ENCODE measurements at places on chromosomes 16 and 17.

GRCh38 chr17:4940555-4941318 is 669 bp downstream of the RNF167 start:
- DNase-seq: no peak

DNA sequence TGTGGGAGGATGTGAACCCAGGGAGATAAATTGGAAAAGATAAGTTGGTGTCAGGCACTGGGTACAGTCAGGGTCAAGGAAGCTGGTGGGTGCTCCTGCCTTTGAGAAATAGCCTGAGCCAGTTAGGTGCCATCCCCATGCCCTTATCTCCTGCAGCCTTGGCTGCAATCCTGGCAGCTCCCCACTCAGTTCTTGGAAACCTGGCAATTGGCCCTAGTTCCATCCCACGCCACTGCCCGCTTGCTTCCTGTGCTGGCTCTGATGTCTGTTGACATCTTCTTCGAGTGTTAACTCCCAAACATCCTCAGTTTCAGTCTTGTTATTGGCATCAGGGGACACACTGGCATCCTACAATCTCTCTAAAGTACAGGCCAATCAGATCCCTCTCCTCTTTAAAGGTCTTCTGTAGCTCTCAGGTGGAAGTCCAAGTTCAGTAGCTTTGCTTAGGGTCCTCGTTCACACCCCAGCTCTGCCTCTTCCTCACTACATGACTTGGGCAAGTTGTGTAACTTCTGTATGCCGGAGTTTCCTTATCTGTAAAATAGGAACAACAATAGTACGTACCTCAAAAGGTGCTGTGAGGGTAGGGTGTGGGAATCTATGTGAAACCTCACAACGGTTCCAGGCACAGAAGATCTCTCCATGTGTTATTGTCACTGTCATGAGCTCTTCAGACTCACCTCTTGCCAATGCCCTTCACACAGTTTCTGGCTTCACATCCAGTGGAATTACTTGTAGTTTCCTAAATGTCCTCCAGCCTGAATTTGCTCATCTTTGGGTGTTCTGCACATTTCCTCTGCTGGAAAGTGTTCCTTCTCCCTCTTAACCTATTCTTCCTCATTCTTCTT is 13.5 kb upstream of the PRKAR1A start:
- DNase-seq: no peak

GRCh38 chr16:7602291-7602950 is 269.8 kb downstream of the RBFOX1 start:
- no peak for DNase-seq

DNA sequence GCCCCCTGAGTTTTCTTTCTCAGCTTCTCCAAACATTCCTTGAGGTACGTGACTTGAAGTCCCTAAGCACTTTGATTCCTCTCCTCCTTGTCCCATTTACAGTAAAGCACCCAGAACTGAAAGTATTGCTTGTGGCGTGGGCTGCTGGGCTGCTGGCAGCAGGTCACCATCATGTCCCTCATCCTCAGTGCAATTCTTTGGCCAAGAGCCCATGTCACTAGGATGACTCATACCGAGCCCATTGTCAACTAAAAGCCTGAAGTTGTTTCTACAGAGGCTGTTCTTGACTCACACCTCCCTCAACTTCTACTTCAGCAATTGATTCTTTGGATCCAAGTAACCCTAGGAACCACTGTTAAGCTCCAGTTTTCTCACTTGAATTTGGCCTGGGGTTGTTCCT is 54.3 kb downstream of the KPNA2 start:
- no peak for DNase-seq

DNA sequence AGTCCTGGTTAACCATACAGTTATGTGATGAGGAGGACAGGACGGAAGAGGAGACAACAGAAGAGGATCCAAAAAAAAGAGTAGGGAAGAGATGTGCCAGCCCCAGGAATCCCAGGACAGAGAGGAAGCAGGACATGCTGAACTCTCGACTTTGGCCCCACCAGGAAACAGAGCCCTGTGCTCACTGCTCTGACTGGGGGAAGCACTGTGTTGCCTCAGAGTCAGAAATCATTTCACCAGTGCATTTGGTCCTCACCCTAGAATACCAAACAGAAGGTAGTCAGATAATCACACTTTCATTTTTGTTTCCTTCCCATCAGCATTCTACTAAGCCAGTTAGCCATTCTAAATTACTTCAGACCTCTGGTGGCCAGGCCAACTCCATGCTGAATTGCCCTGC is 421.0 kb upstream of the CDH5 start:
- no peak for DNase-seq

DNA sequence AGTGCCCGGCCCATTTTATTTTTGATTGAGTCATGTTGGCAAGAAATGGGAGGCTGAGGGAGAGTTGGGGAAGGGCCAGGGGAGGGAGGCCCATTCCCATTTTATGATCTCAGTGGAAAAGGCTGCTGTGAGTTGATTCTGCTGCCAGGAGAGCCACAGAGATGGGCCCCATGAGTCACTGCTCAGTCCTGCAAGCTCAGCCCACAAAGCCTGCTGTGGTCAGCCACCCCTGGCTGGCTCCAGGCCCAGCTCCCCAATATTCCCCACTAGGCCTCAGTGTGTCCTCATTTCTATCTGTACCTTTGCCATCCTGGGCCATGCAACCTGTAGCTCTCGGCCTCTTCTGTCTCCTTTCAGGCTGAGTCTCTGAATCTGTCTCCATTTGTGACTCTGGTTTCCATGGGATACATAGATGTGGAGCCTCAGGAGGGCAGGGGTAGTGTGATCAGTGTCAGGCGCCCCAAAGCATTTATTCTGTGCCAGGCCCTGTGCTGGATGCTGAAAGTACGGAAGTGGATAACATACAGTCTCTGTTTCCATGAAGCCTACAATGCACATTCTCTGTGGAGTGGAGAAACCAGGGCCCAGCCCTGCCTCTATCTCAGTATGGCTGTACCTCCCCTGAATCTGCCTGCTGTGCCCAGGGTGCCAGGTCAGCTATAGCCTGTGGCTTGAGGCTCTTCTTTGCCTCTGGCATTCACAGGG is 1.9 kb upstream of the PLEKHG4 start:
- peak; percentile 87 for DNase-seq

DNA sequence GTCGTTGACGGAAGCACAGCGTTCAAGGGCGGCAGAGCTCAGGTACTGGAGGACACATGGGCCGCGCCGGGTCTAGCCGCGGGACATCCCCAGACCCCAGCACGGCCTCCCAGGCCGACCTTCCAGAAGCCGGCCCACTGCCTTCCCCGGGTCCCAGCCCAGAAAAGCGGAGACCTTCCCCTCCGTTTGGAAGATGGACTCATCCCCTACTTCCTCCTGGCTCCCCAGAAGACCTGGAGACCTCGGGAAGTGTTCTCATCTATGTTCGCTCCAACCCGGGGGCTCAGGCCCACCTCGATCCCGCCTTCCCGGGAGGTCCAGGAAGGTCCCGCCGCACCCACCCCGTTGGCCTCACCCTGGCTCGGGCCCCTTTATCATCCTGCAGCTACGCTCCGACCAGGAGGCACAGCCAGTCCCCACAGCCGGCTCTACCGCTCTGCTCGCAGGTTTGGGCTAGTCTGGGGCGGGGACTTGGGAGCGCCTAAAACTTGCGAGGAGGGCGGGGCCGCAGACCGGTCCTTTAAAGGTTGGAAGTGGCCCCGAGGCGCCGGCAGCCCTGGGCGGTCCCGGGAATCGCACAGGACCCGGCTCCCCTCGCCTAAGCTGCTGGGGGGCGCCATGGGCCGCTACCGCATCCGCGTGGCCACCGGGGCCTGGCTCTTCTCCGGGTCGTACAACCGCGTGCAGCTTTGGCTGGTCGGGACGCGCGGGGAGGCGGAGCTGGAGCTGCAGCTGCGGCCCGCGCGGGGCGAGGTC is at the start of gene ALOX12:
Gene ALOX12 (plus strand): TSS at position 550 of the 756 bp plus-strand sequence. CDS start 69 bp downstream, at position 619.
- DNase-seq: peak; percentile 46

DNA sequence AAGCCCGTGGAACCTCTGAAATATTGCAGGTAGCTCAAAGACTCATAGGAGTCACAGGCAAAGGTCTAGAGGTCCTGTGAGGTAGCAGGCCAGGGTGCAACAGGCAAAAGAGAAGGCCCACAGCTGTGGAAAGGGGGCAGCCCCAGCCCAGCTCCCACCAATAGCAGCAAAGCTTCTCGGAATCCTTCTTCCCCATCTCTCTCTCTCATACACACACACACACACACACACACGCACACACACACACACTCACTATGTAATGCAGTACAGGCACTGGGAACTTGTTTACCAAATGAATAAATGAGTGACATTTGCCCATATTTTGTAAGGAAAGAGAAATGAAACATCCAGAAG is 16.8 kb upstream of the SUPT4H1 start:
- no peak for DNase-seq

DNA sequence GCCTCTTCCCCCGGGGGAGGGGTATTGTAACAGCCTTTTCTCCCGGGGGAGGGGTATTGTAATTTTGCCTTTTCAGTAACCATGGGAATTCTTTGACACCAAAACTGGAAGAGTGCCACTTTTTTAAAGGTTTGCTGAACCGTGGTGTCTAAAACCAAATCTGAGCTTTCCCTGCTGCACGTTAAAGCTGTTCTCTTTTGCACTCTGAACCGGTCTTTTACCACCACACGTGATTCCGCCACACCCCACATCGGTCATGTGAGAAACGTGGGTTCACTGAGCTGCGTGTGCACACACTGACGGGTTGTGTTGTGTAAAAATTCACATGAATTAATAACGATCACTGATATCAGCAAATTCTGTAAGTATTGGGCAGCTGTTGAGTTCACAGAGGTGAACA is 9.2 kb upstream of the ACSF3 start:
- no peak for DNase-seq

DNA sequence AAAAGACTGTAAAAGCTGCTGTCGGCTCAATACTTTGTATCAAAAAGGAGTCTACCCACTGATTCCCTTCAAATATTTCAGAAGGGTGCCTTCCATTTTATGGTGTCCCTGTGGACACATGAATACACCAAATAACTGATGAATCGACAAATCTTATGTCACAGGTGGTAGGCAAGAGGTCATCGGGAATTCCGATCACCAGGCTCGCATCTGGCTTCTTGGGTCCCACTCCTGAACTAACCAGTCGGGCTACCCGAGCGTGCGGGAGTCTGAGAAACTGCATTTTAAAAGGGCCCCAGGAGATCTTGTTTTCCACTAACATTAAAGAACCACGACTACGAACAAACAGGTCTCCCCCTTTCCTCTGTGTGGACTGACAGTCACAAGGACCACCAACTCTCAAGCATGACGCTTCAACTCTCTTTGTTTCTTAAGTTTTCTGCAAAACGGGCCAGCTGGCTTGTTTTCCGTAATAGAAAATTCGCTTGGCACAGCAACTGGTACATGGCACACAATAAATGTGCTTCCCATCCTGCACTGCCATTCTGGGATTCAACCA is 873 bp downstream of the PSME3IP1 start:
- DNase-seq: no peak

DNA sequence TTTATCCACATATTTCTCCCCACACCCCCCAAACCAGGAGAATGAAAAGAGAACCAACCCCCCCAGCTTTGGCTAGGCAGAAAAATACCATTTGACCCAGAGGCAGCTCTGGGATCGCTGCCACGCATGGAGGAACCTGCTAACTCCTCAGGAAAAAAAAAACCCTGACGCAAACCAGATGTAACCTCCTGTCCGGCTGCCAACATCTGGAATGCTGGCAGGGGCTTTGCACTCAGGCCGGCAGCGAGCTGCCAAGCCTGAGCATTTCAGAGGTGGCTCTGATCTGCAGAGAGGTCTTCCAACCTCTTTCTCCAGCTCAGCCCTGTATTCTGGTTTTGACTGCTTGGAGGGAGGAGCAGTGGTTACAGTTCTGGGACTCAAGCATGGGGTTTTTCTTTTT is 8.2 kb downstream of the IGFBP4 start:
- DNase-seq: no peak

DNA sequence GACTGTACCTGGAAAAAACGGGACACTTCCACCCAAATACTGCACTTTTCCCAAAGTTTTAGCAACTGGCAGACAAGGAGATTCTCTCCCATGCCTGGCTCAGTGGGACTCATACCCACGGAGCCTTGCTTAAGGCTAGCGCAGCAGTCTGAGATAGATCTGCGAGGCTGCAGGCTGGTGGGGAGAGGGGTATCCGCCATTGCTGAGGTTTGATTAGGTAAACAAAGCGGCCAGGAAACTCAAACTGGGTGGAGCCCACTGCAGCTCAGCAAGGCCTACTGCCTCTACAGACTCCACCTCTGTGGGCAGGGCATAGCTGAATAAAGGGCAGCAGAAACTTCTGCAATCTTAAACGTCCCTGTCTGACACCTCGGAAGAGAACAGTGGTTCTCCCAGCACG is 44.8 kb downstream of the UTP18 start:
- DNase-seq: no peak

- no peak for DNase-seq
These were observed 31.4 kb downstream of the SOX8 start for GRCh38 chr16:1012722-1013592.

DNA sequence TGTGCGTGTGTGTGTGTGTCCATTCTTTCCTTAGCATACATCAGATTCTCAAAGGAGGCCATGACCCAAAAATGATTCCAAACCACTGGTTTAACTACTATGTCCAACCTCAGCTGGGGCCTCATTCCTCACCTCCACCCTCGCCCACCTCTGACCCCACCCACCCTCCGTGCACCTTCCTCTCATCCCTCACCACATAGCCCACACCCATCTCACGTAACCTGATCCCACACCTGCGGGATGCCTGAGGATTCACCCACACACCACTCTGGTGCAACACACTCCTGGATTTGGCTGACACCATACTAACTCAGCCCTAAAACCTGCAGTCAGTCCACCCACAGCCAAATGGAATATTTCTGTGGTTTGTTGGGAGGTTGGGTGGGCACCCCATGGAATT is 3.3 kb upstream of the CSNK2A2 start:
- no peak for DNase-seq
